Hematopoietic multipotent progenitor cell treated with erythropoietin and hydrocortisone succinate and interleukin-3 and kit ligand, for 6 days (in vitro differentiated cells): ENCODE measurements at places on chromosomes 1 and 21.

GRCh38 chr1:221631556-221631955, 110.3 kb downstream of the DUSP10 start:
- peak; percentile 31 for DNase-seq

DNA sequence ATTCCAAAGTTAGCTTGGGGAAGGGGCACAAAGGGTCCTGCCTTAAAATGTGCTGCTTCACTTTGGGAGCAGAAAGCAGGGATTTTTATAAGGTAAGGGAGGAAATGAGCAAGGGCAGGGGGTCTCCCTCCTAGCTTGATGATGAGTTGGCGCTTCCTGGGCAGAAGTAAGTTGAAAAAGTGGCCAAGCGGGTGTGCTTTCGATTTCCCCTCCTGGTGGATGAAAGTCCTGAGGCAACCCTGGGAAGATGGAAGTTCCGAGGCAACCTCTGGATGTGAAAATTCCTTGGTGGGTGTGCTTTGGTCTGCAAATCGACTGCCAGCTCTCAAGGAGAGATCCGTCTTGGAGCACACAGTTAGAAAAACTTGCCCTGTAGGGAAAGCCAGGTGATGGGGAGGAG, 41.7 kb upstream of the CD2 start:
- DNase-seq, result no peak

- DNase-seq, result no peak
These were observed 38.5 kb upstream of the EFCAB14 start for GRCh38 chr1:46757247-46757955.

- no peak for DNase-seq
These were observed 63.8 kb downstream of the HMGB4 start for GRCh38 chr1:33927721-33928120.

DNA sequence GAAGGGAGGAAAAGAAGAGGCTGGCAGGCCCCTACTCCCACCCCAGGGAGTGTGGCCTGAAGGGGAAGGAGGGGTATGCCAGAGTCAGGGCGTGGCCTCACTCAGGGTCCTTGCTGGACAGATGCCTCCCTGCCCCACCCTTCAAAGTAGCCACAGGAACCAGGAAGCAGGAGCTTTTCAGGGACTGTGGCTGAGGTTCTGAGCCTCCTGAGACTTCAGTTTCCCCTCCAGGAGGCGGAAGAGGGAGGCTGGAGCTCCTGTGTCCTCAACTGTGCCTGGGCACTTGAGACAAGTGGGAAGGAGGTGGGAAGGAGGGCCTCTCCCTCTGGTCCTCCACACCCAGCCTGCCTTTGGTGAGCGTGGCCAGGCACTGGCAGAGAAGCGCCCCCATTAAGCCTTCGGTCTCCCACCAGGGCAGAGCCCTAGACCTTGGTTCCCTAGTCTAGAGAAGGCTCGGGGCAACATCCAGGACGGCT, 5.3 kb downstream of the CELSR2 start:
- DNase-seq, result no peak

DNA sequence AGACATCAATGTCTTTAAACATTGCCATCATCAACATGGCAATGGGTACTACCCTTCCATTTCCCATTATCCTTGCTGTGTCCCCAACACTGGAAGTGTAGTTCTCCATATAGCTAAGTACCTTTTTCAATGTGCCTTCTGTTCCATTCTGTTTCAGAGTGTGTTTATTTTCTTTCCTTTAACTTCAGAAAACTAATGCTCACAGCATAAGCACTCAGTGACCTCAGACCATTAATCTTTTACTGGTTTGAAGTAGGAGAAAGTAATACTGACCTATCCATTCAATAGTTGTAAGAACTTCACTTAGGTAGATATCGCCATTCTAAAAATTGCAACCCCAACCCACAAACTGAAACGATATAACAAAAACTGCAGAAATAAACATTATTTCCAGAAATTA, 37.8 kb downstream of the KCNJ15 start:
- DNase-seq, result no peak

GRCh38 chr1:115595279-115596079, 46.3 kb upstream of the VANGL1 start:
- peak; percentile 86 for DNase-seq

DNA sequence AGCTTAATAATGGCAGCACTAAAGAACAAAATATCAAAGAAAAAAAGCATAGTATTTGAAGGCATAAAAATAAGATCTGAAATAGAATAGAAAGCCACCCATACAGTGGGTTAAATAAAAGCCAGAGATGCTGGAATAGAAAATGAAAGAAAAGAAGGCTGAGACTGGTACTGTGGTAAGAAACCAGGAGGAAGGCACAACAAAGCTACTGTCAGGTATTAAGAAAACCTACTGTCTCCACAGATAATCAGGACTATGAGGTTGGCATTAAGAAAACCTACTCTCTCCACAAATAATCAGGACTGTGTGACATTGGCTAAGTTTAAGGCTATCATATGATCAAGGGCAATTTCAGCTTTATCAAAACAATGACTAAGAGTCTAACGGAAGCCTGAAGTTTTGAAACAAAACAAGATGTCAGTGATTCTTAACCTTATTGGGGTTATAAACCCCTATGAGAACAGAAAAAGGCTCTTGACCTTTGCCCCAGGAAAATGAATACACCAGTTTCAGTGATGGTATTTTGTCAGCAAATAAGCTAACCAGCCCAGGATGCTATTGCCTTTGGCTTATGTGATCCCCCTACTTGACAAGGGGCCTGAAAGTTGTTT, 24.4 kb downstream of the MCOLN2 start:
- peak; percentile 16 for DNase-seq

DNA sequence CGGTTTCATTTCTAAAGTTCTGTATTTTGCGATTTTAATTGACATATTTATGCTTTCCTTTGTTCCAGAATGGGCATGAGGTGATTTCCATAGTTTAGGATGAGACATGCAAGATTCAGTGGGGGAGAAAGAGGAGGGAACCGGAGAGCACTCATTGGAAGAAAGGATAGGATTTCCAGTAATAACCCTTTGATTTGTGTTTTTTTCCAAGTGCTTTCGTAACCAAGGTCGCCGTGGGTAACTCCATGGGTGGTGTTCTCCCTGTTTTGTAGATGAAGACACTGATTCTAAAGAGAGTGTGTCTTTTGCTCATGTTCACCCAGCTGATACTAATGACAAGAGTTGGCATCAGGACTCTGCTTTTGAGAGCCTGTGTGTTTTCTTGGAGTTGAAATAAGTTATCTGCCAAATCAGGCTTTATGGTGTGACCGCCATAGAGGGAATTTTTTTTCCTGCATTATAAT, 170.1 kb downstream of the DHRS3 start:
- no peak for DNase-seq

DNA sequence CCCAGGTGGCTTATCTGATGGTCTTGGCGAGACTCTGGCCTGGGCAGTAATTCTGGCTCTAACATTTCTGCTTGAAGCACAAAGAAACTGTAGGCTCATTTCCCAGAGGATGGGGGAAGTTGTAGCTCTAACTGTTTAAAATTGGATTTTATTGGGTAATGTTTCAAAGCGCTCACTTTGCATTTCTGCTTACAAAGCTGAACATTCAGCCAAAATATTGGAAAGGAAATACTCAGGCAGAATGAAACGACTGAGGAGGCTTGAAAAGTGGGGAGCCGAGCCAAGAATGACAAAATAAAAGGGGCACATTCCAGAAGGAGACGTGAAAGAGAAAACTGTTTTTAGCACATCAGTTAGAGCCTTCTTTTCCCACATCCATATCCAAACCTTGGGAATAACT, 202.6 kb downstream of the GRIK1 start:
- DNase-seq, result no peak

- no peak for DNase-seq
These were observed 11.6 kb upstream of the CD1D start for GRCh38 chr1:158169105-158169504.

GRCh38 chr1:205767248-205767647, 8.0 kb downstream of the RAB29 start:
- DNase-seq, result no peak

DNA sequence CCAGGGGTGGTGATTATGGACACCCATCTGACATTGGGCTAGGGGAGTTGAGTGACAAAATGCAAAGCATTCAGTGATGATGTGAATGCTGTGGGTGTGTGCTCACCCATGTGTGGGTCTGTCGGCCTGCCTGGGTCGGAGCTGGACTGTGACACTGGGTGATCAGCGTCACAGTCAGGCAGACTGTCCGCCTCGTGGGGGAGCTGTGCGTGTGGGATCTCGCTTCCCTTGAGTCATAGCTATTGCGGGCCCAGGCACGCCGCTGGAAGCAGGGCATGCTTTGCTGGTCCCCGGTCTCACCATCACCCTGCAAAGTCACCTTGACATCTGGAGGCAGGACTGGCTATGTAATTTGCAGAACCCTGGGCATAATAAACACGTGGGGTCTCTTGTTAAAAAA, 156.9 kb upstream of the IGSF21 start:
- DNase-seq, result no peak

GRCh38 chr1:7408771-7409150, 362.3 kb upstream of the VAMP3 start:
- DNase-seq, result no peak

DNA sequence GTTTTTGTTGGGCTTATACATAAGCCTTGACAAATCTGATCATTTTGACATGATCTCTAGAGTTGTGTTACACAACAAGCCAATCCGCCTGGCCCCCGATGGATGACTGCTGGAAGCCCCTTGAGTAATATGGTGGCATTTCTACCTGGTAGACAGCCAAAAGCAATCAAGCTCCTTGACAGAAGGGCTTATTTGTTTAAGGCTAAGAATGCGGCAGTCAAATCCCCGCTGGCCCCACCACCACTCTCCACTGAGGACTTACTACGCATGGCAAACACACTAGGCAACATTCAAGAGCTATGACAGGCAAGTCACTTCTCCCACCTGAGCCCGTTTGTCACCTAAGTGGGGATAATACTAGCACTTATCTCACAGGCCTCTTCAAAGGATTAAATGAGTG, 33.4 kb upstream of the C1orf198 start:
- no peak for DNase-seq

DNA sequence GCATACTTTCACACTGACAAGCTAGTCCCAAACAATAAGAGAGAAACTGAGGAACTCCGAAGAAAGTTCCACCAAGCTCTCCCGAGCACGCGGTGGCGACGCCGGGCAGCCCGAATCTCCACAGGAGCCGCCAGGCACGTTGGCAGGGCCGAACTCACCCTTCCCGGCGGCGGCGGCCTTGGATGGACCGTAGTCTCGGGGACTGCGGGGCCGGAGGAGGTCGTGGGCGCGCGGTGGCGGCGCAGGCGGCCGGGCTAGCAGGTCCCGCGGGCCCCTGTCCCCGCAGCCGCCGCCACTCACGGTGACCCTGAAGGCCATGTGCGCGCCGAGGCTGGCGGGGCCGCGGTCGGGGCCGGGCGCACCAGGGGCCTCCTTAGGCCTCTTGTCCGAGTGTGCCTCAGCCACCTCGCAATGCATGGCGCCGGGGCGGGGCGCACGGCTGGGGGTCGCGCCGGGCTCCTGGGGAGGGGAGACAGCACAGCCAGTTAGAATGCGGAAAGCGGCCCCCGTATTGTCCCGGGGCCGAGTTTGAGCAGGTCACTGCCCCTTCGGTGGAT, 1.2 kb downstream of the GLIS1 start:
- DNase-seq, result no peak

DNA sequence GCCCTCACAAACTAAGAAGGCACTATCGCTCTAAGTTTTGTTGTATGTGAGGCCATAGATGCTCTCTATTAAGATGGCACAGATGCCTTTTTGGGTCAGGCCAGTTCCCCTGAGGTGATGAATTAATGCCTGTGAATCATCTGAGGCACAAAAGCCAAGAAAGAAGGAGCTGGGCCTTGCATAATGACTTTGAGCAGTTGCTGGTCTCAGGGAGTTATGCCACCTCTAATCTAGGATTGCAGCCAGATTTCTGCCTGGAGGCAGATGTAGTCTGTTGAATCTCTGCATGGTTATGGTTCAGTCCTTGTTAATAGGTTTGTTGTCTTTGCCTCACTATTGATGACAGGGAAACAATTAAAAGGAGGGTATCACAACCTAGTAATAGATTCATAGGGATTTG, 168.1 kb upstream of the CHRM3 start:
- DNase-seq, result no peak

DNA sequence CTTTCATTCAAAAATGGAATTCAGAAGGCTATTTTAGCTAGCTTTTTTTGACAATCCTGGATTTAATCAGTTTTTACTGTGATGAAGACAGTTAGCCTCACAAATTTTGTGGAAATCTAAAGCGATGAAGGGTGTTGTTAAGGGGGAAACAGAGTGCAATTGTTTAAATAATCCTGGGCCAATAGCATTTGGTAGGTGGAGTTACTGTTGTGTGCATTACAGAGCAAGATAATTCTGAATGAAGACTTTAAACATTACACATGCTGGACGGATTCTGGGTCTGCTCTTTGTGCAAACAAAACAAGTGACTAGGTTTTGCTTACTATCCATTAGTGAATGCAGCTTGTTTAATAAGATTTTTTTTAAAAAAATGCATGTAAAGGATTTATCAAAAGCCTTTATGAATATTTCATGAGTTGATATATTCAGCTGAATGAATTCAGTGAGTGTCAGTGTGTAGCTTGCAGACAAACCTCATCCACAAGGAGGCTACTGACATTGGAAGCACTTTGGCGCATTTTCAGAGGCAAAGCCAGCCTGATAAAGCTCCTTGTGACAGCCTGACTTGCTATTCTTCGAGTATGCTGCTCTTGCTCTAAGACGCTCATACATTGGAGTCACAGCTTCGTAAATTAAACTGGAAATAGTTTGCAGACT, 199.6 kb downstream of the PDE4B start:
- no peak for DNase-seq

GRCh38 chr1:69551476-69552324, 16.0 kb upstream of the LRRC7 start:
- DNase-seq, result no peak

DNA sequence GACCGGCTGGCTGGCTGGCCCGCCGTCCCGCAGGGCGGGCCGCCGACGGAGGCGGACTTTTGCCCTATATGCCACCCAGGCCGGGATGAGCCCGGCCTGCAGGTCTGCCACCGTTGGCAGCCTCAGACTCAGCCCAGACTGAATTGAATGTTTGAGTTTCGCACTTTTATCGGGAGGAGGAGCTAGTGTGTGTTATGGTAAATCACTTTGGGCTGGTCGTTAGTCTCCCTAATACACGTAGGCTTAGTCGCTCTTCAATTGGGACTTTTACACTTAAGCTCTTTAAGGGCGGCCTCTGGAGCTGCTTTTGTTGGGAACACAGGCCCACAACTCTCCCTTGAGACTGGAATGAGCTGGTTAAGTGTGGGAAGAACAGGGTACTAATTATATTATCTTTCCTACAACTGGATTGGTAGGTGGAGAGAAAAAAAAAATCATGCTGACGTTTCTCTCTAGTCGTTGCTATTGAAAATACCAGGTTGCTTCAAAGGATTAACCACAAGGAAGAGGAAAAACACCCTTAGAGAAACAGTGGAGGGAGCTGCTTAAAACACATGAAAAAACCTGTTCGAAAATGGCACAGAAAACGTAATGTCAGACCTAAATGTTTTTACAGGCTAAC, 1.4 kb upstream of the IRF2BP2 start:
- DNase-seq, result peak; percentile 95

- DNase-seq, result no peak
These were observed 134.1 kb upstream of the ETV3 start for GRCh38 chr1:157272264-157272663.

- DNase-seq, result no peak
These were observed 111.1 kb downstream of the GLUL start for GRCh38 chr1:182280504-182280900.

- DNase-seq, result no peak
These were observed 71.5 kb downstream of the SIK1 start for GRCh38 chr21:43355266-43355924.
